ENCODE measurements at places on chromosomes 16 and 17.
A peak's percentile ranks its signal among the peaks of the same experiment; 100 is the strongest.

- no peak for ATAC-seq
These were observed 186.6 kb upstream of the ZFHX3 start for GRCh38 chr16:73234496-73234895.

DNA sequence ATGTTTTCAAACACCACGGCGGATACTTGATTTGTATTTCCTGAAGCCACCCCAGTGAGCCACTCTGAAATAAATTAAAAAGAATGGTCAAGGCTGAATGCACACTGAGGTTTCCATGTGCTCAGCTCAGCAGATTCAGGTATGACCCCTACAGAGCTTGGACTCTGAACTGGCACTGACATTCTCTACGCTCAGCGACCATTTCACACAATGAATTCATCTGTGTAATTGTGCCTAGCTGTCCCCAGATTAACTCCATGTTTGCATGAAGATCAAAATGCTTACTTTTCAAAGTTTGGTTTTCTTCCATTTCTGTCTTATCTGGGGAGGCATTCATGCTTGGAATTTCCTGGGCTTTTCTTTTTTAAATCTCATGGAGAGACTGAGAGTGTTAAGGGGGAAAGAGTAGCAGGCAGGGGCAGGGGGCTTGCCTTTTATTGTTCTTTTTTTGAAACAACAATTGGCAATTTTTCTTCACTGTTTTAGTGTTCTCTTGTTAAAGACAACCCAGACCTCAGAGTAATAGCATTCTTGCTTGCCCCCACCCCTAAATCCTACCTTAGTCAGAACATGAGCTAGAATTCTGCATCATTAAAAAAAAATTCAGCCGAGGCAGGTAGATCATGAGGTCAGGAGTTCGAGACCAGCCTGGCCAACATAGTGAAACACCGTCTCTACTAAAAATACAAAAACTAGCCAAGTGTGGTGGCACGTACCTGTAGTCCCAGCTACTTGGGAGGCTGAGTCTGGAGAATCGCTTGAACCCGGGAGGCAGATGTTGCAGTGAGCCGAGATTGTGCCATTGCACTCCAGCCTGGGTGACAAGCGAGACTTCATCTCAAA lies 85.5 kb upstream of the HNF1B start:
- no peak for ATAC-seq

DNA sequence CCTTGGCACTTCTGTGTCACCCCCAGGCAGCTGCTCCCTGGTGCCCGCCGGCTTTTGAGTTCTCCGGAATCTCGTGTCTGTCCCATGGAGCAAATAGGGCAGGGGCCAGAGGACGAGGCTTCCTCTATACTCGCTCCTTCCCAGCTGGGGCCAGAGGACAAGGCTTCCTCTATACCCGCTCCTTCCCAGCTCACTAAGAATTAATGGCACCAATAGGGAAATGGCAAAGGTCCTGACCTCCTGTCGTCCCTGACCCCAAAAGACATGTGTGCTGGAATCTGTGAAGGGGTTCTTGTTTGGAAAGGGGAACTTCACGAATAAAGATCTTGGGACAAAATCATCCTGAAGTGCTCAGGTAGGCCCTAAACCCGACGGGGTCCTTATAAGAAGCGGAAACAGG lies 7.6 kb downstream of the SGSH start:
- ATAC-seq, result no peak

DNA sequence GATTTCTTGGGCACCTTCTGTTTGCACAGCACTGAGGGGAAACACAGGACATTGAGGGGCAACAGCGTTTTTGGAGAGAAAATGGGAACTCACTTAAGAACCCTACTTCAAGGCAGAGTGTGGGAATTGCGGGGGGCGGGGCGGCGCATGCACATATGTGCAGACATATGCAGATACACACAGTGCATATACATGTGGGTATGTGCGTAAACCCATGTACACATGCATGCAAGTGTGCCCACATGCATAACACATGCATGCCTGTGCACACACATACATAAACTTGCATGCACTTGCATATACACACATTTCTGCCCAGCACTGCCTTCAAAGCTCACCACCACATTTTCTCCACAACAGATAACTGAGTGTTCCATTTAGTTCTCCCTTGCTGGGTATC lies 32.4 kb downstream of the NLRC5 start:
- no peak for ATAC-seq

DNA sequence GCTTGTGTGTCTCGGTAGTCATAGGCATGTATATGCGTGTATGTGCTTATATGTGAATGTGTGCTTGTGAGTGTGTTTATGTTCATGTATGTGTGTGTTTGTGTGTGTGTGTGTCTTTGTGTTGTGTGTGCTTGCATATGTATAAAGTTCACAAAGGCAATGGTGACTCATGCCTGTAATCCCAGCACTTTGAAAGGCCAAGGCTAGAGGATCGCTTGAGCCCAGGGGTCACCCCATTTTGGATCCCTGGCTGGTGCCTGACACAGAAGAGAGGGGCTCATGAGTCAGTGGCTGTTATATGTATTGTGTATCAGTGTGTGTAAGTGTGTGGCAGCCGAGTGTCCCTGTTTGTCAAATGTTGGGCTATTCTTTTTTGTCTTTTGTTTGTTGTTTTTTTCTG lies 69.3 kb downstream of the ABCC1 start:
- no peak for ATAC-seq

- no peak for ATAC-seq
These were observed 32.5 kb downstream of the MARF1 start for GRCh38 chr16:15610369-15610871.

DNA sequence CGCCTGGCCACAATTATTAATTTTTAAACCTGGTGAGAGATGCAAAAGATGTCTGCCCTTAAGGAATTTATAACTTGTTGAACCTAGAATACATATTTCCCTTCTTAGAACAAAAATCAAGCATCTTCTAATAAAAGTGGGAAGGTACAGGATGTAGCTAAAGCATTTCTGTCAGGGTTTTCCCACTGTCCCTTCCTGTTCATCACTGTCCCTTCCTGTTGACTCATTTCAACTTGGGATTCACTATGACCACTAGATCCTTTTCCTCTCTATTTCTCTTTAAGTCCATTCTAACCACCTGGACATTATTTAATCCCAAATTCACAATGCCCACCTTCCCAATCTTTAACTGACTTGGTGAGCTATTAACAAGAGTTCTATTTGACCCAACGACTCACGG lies 33.9 kb upstream of the CDRT4 start:
- no peak for ATAC-seq

DNA sequence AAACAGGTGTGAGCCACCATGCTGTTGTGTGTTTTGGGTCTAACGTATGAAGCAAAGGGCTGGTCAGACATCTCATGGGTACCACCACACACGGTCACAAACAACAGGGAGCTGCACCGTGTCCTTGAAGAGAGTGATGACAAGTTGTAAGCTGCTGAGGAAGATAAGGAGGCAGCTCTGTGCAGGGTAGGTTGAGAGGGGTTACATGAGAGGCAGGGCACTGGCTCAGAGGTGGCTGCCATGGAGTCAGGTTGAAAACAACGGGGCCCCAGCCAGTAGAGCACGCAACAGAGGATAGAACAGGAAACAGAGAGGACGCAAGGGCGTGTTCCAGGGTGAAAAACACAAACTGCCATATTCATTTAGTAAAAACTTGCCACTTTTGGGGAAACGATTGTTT lies 52.2 kb downstream of the TRARG1 start:
- ATAC-seq, result no peak

GRCh38 chr17:82415786-82416185 lies 2.4 kb upstream of the HEXD start:
- ATAC-seq, result no peak

DNA sequence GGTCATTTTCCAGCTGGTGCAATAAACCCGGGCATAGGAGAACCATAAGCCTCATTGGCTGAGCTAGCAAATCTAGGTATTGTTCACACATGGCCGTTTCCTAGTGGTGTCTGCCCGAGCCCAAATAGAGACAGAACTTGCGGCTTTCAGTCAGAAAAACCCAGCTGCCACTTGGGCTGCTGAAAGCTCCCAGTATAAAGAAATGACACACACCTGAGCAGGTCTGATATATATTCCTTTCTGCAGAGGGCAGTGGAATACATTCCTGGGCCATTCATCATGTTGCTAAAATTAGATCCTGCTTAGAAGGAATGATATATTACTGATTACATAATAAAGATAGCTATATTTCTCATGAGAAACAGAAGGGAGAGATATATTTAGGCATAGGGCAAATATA lies 83.9 kb upstream of the IRX5 start:
- peak; percentile 88 for ATAC-seq

GRCh38 chr16:24999856-25000461 lies 15.2 kb downstream of the ARHGAP17 start:
- peak; percentile 30 for ATAC-seq

DNA sequence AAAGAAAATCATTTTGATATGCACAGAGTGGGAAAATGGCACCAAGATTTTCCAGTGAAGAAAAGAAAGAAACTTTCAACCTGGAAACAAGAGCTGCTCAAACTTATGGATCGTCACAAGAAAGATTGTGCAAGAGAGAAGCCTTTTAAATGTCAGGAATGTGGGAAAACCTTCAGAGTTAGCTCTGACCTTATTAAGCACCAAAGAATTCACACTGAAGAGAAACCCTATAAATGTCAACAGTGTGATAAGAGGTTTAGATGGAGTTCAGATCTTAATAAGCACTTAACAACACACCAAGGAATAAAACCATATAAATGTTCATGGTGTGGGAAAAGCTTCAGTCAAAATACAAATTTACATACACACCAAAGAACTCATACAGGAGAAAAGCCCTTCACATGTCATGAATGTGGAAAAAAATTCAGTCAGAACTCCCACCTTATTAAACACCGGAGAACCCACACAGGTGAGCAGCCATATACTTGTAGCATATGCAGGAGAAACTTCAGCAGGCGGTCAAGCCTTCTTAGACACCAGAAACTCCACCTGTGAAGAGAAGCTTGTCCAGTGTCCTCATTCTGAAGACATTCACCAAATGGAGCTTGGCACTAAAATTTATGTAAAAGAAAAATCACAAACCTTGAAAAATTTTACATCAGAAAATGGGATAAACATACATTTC lies 12.2 kb downstream of the ZNF75A start:
- no peak for ATAC-seq

DNA sequence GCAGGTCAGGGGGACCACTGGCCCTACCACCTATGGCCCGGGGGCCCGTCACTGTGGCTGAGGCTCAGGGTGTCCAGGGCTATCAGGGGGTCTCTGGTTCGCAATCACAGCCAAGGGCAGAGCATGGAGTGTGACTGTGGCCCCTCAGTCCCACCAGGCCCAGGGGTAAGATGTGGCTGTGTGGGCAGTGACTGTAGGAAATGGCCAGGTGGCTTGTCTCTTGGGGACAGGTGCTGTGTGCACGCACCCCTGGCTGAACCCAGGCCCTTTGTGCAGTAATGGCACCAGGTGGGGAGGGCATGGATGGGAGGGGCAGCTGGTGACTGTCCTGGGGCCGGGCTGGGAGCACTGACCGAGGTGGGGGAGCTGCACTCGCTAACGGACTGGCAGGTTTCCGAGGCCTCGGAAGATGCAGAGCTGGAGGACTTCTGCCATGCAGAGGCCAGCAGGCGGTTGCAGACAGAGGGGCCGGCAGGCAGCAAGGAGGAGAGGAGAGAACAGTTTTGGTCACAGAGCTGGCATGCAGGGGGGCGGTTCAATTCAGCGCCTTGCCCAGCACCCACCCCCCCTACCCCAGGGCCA lies 18.8 kb downstream of the IL34 start:
- peak; percentile 2 for ATAC-seq

- no peak for ATAC-seq
These were observed 44.6 kb upstream of the ADCY9 start for GRCh38 chr16:4160658-4161430.

DNA sequence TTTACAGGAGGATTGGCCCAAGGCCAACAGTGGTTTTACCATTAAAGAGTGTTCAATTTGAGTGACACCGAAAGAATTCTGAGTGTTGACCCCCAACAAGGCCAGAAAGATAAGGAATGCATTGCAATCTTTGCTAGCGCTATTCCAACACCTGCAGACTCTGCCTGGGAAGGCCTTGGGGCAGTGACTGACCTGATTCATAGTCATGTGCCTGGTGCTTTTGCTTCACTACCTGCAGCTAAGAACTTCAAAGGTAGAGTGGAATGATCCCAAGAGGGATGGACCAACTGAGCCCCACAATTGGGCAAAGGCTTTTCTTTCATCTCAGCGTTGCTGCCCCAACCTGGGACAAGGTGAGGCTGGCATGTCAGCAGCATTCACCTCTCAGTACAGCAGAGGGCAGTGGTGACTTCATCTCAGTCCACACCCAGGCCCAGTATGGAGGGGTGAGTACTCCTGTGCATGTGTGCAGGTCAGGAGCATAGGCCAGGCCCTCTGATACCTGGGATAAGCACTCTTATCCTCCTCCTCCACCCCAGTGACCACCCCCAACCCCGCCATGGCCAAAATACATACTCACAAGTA lies 149.6 kb upstream of the GNAO1 start:
- ATAC-seq, result peak; percentile 74

DNA sequence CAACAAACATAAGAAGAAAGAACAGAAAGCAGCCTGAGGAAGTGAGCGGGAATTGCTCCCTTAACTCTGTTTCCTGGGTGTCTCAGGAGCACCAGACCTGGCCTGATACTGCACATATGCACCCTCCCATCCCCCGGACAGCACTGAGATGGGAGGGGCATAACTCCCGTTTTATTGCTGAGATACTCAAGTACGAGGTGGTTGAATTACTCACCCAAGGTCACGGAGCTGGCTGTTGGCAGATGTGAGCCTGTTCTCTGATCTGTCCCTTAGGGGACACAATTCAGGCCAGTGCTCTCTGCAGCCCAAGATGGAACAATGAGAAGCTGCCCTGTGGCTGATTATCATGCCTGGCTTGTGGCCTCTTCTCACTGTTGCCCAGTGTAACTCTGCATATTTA lies 9.1 kb upstream of the MED9 start:
- peak; percentile 48 for ATAC-seq

DNA sequence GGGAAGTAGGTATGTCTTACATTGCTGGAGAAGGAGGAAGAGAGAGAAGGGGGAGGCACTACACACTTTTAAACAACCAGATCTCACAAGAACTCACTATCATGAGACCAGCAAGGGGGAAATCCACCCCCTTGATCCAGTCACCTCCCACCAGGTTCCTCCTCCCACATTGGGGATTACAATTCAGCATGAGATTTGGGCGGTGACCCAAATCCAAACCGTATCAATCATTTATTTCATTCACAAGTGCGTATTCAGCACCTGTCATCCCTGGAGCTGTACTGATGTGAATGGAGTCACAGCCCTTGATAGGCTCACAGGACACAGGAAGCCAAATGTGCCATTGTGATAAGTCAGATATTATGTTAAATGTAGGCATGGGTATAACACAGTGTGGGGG lies 228.3 kb upstream of the HSBP1 start:
- no peak for ATAC-seq

GRCh38 chr17:49454050-49454449 lies 39.4 kb upstream of the PHB1 start:
- ATAC-seq, result no peak

GRCh38 chr17:17572010-17572785 lies 19.3 kb downstream of the PEMT start:
- no peak for ATAC-seq

DNA sequence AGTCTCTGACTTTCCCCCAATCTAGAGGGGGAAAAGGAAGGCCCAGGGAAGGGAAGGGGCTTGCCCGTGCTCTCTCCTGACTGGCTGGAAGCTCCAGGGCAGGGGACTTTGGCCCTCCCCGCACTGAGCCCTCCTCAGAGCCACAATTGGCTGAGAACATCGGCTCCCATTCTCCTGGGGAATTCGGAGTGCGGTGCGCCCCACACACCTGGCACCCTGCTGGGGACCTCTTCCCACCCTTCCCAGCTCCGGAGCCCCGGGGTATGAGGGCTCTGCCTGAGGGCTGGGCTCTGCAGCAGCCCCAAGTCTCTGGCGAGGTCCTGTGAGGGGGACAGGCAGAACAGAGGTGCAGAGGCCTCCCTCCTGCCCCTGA lies 36.0 kb downstream of the PIMREG start:
- ATAC-seq, result peak; percentile 21

Data from motor neuron (in vitro differentiated cells).